ENCODE measurements at places on chromosomes 6 and 20.
A peak's percentile ranks its signal among the peaks of the same experiment; 100 is the strongest.

- DNase-seq: no peak
Observed at GRCh38 chr6:52675372-52675771, 4.5 kb downstream of the TMEM14A start.

GRCh38 chr6:116304538-116305097 is 24.9 kb upstream of the TSPYL1 start:
- no peak for DNase-seq

- no peak for DNase-seq
Observed at GRCh38 chr20:44720997-44721784, 6.0 kb downstream of the CCN5 start.

GRCh38 chr20:10322073-10323012 is 103.7 kb downstream of the SNAP25 start:
- DNase-seq: no peak

DNA sequence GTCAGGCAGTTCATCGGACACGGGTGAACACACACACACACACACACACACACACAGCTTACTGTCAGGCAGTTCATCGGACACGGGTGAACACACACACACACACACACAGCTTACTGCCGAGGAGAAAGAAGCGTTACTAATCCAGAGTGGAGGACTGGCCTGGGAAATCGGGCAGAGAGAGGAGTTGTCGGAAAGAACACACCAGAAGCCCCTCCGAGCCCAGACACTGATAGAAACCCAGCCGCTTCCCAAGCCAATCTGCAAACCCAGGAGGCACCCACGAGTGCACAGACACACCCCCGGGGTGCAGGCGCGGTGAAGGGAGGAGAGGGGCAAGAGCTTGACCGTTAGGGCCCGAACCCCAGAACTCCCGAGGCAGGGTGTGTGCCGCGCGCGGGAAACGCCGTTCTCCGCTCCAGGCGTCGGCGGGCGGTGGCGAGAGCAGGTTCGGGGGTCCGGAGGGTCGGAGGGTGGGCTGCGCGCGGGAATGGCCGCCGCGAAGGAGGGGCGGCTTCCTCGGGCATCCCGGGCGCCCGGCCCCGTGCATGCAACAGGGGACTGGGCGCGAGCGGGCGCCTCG is 636 bp downstream of the ELOVL2 start:
- DNase-seq: no peak

GRCh38 chr20:2093883-2094282 is 7.7 kb upstream of the STK35 start:
- no peak for DNase-seq

- DNase-seq: peak; percentile 44
Observed at GRCh38 chr6:36759148-36759759, 61.6 kb downstream of the RAB44 start.

DNA sequence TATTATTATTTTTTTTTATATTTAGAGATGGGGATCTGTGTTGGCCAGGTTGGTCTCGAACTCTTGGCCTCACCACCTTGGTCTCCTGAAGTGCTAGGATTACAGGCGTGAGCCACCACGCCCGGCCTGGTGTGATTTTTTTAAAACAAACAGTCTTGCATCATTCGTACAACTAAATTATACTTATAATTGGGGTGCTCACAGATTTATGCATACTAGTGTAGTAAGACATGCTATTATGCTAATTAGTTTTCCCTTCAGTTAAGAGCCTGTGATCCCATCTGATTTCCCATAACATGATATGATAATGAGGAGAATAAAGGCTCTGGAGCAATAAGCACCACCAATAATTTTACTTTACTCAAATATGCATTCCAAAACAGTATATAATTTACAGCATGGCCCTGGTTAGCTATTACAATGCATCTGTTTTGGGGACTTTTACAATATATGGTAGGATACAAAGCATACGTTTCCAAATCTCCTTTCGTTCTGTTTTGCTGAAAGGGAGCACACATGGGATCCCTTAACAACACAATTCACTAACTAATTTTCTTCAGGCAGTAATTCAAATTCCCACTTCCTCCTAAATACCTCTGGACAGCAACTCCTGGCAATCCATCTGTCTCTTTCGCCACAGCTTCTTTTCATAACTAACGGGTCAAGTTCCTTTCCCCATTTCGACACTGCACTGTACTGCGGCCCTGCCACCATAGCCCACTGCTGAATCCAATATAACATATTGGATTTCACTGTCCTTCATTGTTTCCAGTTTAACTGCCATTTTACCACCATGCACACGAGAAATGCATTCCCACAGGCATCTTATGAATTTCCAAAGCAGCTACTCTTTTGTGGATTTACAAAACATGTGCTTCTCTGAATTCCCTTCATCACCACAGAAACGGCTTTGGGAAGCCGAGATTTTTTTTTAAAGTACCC is 1.7 kb downstream of the NUDT3 start:
- no peak for DNase-seq

DNA sequence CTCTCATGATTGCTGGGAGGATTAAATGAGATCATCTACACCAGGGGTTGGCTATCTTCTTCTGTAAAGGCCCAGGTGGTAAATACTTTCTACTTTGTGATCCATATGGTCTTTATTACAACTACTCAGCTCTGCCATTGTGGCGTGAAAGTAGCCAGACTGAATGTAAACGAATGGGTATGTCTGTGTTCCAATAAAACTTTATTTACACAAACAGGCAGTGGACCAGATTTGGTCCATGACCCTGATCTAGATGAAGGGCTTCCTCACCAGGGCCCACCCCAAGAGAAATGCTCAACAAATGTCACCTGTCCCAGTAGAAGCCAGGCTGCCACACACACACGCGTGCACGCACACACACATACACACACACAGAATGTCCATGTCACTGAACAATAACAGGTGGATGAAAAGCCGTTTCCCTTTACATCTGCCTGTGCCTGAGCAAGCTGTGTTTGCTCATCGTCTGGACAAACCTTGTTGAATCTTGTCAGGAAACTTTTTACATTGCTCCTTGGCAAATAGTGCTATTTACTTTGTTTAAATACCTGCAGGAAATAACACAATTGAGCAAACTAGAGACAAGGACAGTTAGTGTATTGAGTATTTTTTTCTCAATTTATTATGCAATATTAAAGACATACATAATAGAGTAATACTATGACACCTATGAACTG is 114.3 kb downstream of the EYA2 start:
- no peak for DNase-seq

- no peak for DNase-seq
Observed at GRCh38 chr6:12656906-12657305, 59.7 kb upstream of the PHACTR1 start.

- DNase-seq: no peak
Observed at GRCh38 chr20:62728781-62729300, 20.2 kb downstream of the NTSR1 start.

GRCh38 chr6:146634022-146634421 is 35.2 kb downstream of the ADGB start:
- DNase-seq: no peak

- DNase-seq: no peak
Observed at GRCh38 chr6:83436674-83437073, 5.8 kb upstream of the ME1 start.

GRCh38 chr6:152071318-152071717 is 263.8 kb downstream of the ESR1 start:
- no peak for DNase-seq

DNA sequence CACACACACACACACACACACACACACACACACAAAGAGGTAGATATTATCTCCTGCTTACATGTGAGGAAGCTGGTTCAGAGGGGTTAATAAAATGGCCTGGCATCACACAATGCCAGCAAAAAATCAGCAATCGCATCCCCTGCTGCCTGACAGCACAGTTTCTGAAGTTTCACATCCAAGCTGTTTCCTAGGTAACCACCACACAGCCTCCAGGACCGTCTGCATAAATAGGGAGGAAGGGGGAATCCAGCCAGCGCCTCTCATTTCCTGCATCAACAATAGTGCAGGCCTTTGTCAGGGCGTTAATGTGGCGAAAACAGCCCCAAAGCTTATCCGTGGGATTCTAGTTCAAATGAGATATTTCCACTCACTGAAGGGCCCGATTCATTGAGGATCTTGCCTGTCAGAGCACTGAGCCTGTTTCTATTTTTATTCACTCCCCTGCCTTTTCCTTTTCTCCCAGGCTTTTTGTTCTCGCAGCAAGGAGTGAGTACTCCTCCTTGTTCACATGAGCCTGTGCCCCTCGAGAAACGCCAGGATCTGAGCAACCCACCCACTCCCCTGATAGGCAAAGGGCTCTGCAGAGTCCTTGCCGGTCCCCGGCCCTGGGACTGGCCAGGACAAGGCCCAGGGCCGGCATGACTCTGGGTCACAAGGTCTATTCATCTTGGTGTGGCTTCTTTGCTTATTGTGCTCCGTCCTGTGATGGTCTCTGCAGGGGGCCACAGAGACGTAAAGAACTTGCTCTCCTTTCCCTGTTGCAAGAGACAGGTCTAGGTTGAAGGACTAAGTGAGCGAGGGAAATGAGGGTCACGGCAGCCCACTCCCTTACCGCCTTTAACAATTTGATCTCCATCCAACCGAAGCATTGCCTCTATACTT is 32.7 kb downstream of the TUBB2B start:
- DNase-seq: peak; percentile 79

DNA sequence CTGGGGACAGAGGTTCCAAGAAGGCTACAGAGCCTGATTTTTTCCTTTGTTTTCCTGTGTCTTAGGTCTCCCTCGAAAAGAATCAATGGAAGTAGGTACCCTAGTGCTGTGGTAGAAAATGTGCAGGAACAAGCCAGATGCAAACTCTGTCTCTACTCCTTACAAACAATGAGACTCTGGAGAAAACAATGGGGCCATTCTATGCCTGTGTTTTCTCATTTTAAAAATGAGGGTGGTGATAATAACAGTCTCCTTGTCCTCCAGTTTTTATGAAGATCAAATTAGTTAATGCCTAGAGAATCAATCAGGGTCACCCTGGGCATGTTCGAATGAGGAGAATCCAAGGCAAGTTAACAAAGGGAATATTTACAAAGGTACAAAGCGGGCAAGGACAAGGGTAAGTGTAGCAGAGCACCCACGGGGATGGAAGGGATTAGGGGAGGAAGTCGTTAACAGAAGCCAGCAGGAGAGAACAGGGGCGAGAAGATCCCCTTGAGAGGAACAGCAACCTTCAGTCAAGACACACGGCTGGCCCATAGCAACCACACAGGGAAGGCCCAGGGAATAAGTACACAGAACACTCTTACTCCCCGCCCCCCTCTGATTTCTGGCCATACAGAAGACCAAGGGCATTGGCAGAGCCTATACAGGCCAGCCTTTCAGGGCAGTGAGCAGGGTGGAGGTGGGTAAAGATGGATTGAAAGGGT is 342.8 kb downstream of the PTPRT start:
- DNase-seq: no peak

DNA sequence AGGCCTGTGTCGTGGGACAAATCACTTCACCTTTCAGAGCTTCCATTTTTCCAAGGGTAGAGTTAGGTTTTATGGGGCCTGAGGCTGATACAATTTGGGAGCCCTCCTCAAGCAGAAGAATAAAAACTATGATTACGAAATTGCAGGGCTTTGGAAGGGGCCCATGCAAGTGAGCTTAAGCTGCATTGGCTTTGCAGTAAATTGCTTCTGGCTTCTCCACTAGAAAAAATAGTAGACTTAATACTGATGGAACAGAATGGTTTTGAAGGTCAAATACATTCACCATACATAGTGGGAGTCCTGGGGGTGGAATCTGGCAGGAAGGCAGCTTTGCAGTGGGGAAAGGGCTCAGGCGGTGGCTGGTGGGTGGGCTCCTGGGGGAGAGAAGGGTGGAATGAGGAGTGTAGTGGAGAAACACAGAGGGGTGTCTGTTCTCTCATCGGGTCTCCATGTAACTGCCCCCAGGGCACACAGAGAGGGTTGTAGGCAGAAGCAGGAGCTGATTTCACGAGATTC is 55.9 kb upstream of the RNF24 start:
- no peak for DNase-seq

DNA sequence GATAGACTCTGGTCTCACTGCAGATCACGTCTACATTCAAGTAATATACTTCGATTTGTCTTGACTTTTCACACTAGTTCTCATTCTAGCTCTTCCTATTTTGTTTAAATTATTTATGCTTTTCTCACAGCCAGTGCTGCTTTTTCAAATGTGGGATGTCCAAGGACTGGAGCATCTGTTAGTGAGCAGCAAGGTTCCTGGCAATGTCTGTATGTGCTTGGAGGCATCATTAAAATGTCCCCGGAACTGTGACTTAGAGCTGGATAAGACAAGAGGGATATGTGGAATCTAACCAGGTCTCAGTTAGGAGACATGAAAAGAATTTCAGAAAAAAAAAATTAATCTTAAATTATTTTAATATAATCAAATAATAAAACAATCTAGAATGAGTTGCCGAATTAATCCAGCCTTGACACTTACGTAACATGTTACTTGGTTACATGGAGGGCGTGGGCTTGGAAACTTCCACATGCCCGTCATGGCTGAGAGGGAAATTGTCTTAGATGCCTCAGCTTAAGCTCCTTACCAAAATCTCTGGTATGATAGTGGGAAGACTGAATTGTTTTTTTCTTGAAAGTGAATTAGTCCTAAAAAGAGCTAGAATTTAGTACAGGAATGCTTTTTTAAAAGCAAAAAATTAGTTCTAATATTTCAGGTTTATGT is 21.4 kb upstream of the CARMIL1 start:
- DNase-seq: no peak

GRCh38 chr6:111709615-111710398 is 104.1 kb upstream of the TRAF3IP2 start:
- peak; percentile 24 for DNase-seq
